NCI-H2107 (cell line): ENCODE measurements at places on chromosomes 2 and 18.

- no peak for DNase-seq
Observed at GRCh38 chr2:75844651-75845050, 133.9 kb upstream of the GCFC2 start.

DNA sequence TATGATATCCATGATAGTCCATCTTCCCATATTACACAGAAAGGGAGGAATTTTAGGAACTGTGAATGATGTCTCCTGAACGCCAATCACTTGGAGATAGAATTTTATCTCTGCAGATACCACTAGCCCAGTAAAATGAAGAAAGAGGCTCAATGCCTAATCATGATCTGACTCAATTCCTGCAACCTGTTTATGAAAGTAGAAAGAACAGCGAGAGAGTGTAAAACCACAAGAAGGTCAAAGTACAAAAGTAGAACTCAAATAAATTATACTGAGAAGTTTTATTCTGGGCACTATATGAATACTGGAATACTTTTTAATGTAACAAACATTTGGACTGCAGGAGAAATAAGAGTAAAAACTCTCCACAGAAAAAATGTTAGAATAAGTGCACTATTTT lies 892.1 kb upstream of the DDX18 start:
- DNase-seq, result no peak

DNA sequence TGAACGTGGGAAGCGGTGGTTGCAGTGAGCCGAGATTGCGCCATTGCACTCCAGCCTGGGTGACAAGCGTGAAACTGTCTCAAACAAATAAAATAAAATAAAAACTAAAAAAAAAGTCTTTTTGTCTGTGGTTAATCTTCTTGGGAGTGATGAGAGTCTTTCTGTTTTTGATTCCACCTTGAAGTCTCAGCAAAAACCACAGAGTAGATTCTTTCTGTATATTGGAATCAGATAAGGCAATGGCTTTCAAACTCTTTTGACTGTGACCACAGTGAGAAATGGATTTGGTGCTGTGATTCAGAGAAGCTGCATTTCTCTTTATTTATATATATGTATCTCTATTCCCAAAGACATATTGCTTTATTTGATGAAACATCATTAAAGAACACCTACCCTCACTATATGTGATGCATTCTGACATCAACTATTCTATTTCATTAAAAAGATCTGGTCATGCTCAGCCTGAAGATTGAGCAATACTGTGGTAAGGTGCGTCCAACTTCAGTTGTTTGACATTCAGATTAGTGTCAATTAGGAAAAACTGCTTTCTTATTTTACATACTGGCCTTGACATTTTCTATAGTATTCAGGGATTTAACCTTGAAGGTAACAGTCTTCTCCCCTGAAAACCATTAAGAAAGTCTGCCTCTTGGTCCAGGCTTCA lies 15.6 kb downstream of the HRH4 start:
- DNase-seq, result no peak

DNA sequence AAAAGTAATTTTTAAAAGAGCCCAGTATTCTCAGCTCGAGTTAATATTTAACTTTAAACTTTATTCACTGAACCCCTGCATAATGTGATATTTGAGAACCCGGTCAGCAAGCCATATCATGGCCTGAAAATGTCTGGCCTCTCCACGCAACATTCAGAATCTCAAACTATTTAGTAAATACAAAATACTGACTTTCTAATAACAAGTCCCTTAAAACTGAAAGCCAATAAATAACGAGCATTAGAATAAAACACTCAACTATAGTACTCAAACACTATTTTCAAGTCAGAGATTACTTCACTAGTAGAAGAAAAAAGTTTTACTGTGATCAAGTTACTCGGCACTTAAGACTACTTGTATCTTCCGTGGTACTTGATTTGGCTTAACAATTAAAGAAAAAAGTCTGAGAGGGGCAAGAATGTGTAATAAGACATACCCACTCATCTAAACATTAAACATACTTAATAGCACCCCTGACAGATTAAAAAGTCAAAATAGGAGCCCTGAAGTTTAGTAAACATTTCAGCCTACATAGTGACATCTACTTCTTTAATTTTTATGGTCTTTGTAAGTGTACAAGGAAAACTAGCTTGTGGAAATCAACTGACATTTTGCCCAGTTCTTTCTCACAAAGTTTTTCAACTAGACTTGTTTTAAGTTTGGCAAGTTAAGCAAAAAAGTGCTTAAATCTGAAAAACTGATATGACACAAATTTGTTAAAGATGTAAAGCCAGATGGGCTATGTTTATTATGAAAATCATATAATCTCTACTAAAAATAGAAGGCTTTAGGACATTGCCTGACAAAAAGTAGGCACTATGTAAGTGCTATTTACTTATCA lies 38.2 kb downstream of the RTN4 start:
- DNase-seq, result no peak

DNA sequence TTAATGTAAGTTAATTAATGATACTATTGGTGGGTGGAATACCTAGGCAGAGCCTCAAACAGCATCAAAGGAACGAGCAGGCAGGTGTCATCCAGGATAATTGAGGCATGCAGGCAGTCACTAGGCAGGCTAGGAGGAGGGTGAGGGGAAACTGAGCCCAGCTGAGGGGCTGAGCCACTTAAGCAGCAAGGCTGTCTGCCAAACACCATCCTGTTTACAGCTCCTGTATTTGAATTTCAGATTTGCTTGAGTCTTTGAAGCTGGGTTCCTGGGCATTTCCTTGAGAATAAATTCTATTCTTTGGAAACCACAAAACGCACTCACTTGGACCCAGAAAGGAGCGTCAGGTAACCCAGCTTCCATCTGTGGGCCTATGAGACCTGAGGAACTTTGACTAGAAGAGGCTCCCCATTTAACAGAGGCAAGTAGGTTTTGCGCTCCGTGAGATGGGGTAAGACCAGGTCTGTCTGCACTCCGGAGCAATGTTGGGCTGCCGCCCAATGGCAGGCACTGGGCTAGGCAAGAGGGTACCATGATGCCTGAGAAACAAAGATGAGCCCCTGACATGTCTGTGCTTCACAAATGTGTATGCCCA lies 2.0 kb downstream of the EDAR start:
- no peak for DNase-seq

DNA sequence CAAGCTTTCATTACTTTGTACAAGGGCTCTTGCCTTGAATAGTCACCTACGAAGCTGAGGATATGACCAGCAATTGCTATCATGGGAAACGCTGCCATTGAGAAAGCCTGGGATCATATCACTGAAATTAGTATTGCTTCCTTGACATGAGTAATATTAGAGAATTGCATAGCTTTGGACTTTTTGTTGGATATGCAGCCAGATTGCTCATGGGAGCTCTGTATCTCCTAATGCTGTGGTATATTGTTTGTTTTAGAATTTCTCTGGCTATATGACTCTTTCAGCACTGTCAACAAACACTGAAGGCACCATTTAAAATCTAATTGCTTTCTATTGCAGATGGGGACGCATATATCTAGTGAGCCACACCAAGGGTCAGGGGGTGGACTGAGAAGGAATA lies 80.0 kb upstream of the WDSUB1 start:
- DNase-seq, result no peak

GRCh38 chr18:57904535-57904934 lies 101.4 kb upstream of the ATP8B1 start:
- DNase-seq, result no peak

DNA sequence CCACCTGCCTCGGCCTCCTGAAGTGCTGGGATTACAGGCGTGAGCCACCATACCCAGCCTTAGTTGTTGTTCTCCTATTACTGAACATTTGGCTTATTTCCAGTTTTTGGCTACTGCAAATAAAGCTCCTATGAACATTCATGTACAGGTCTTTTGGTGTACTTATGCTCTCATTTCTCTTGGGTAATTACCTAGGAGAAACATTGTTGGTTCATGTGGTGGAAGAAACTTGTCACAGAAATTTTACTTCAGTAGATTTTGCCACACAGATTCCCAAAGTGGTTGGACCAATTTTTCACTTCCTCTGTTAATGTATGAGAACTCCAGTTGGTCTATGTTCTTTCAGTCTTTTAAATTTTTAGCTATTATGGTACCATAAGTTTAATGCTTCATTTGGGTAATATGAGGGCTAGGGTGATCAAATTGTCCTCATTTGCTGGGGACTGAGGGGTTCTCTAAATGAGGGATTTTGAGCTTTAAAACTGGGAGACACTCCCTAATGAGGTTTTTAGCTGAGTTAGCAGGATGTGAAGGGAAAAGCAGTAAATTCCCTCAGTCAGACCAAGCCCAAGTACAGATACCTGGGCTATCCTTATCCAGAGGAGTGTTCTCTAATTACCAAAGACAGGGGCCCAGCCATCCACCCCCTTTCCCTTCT lies 33.9 kb downstream of the MTA3 start:
- peak; percentile 5 for DNase-seq

DNA sequence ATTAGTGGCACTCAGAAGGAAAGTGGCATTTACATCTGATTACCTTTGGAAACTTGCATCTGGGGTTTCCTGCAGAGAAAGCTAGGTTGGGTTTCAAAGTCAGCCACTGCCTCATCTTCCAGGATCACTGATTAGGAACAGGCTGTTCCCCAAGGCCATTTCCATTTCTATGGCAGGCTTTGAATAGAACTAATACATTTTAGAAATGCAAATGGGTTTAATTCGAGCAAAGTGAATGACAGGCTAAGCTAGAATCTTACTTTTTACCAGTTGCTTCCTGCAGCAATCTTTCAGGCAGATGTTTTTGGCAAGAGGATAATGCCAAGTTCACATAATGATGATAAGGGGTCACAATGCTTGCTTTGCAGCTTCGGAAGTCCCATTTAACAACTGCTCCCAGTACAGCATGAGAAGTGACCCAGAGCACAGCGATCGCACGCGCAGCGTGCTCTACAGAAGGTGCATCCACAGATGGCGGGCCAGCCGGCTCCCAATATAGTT lies 336.7 kb downstream of the LPIN1 start:
- DNase-seq, result no peak

GRCh38 chr2:165618806-165619205 lies 149.3 kb downstream of the CSRNP3 start:
- no peak for DNase-seq

- no peak for DNase-seq
Observed at GRCh38 chr2:241191081-241191480, 2.6 kb downstream of the ANO7 start.

DNA sequence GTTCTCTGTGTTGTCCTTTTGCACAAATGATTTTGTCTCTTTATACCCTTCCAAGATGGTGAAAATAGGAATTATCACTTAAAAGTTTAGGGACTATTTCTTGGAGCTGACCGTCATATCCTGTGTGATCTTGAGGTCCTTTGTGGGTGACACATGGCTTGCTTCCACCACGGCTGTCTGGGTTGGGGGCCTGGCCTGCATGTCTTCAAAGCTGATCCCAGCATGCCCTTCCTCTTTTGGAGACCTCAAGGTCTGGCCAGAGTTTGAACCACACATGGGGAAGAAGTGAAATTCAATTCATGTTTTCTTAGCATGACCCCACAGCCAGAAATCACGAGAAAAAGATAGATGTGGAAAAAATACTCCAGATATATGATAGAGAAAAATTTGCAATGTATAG lies 14.0 kb downstream of the SFTPB start:
- DNase-seq, result no peak

- DNase-seq, result no peak
Observed at GRCh38 chr2:8691859-8692437, 10.1 kb downstream of the ID2 start.
